ENCODE measurements at places on chromosomes 16 and 17.
A peak's percentile ranks its signal among the peaks of the same experiment; 100 is the strongest.

DNA sequence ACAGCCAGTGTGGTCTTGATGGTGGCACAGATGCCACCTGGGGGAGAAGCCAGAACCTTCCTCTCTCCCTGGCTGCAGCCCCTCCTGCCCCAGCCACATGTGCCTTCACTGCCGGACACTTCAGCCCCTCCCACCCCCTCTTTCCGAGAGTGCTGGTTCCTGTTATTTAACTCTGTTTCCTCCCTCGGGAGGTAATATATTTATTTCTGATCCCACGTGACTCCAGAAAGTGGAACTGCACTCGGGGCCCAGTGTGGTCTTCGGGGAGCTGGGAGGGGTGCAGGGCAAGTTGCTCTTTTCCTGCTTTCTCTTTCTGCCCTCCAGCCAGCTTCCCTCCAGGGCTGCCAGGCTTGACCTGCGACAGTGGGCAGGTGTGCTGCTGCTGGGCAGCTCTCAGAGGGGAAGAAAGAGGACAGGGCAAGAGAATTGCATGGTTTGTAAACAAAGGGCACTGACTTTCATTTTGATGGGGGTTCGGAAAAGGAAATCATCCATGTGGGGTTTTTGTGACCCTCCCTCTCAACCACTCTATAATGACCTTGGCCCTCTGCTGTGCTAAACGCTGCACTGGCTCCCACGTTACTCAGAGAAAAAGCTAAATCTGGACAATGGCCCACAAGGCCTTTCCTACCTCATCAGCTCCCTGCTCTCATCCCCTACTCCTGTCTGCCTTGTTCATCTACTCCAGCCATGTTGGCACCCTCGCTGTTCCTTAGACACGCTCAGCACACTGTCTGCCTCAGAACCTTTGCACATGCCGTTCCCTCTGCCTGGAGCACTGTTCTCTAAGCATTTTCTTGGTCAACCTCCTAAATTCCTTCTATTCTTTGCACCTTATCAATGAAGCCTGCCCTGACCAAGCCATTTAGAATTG lies 8.2 kb upstream of the CIITA start:
- no peak for DNase-seq

DNA sequence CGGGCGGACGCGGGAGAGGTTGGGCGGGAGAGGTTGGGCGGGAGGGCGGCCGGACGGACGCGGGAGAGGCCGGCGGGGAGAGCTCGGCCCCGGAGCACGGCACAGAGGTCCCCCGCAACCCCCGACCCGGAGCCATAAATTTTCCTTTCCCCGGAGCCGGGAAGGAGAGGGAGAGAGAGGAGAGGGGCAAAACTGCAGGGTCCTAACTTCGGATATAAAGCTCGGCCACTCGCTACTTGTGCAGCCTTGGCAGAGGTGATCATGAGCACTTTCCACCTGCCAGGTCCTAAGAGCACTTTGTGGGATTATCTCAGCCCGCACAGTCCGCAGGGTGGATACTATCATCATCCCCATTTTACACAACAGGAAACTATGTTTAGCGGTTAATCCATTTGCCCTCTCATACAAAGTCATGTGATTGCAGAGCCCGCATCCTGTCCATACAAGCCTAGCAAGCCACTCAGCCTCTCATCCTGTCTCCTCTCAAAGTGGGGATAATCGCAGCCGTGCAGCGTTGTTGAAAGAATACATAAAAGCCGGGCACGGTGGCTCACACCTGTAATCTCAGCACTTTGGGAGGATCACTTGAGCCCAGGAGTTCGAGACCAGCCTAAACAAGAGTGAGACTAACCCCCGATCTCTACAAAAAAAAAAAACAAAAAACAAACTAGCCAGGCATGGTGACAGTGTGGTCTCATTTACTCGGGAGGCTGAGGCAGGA lies 780 bp upstream of the DCAKD start:
- DNase-seq, result no peak

- no peak for DNase-seq
Measured at GRCh38 chr17:4174556-4174955, 31.6 kb downstream of the CYB5D2 start.

- no peak for DNase-seq
Measured at GRCh38 chr16:81708266-81709015, 70.7 kb upstream of the PLCG2 start.

GRCh38 chr17:31733326-31733725 lies 125.7 kb downstream of the COPRS start:
- no peak for DNase-seq

GRCh38 chr17:29143894-29144293 lies 36.3 kb downstream of the MYO18A start:
- DNase-seq, result no peak

DNA sequence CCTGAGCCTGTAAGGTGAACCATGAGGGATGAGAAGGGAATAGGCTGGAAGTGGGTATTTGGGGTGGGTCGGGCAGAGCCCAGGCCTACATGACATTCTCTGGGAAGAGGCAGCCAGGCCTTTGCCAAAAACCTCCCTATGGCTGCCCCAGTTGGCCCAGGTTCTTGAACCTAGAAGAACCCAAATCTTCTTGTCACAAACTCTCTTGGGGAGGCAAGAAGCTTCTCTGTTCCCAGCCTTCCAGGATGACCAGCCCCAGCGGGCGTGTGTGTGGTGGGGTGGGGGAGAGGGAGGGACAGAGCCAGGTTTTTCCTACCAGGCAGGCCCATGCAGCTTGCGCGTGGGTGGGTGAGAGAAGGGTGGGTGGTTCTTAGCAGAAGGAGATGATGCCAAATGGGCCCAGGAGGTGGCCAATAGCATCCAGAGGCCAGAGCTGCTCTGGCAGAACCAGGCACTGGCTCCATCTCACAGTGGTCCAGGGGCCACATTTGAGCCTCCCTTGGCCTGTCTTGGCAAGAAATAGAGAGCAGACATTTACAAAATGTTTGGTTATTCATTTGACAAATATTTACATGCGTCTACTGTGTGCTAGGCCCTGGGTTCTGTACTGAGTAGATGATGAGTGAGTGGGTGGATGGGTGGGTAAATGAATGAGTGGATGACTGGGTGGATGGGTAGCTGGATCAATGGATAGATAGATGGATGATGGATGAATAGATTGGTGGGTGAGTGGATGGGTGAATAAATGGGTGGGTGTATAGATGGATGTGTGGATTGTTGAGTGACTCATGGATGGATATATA lies 44.3 kb upstream of the PLCG2 start:
- no peak for DNase-seq

- DNase-seq, result no peak
Measured at GRCh38 chr17:17315142-17315821, 12.1 kb downstream of the NT5M start.

GRCh38 chr17:62805234-62805633 lies 2.9 kb downstream of the MARCHF10 start:
- no peak for DNase-seq

- no peak for DNase-seq
Measured at GRCh38 chr16:53031323-53031942, 21.3 kb downstream of the CHD9NB start.

DNA sequence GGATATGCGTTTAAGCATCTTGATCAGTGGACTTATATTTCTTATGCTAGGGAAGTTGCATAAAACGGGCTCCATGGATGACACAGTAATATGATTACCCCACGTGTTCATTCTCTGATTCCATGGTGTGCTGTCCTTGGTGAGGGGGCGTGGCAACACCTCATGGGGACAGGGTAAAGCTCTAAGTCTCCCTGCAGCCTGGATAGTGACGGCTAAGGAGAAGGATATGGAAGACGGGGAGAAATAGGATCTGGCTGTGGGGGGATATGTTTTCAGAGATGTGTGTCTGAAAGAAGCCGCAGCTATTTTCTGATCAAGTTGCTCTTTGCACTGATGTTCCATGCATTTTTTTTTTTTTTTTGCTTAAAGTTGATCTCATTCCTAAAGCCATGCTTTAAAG lies 84.3 kb downstream of the MARCHF10 start:
- DNase-seq, result no peak

DNA sequence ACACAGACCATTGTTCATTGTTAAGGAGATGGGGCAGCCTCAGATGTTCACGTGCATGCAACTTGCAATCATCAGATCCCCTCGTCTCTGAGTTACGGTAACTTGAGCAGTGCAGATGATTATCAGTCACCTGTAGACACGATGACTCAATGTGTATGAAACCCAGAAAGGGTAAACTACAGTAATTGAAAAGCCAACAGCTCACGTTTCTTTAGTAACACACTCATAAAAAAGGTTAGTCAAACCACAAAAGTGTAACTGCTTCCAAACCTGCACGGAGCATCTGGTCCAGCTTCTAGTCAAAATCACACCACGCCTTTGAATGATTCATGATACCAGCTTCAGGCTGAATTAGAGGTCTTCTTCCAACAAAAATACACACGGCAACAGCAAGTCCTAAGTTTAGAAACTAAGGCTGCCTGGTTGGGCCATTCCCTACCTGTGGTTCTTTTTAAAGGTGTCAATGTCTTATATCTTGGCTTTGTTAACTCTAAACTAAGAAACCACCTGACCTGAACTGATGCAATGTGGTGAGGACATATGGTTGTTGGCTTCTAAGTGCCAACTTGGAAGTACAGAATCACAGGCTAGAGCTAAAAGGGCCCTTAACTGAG lies 32.3 kb downstream of the GRB7 start:
- DNase-seq, result peak; percentile 43

- DNase-seq, result no peak
Measured at GRCh38 chr16:58885528-58886170, 151.5 kb upstream of the GOT2 start.
